ENCODE measurements at places on chromosomes 11 and 22.

GRCh38 chr11:129287920-129288319 lies 87.7 kb upstream of the BARX2 start:
- DNase-seq: no peak

GRCh38 chr11:86802601-86803051 lies 2.3 kb downstream of the PRSS23 start:
- DNase-seq: peak; percentile 36

GRCh38 chr22:34481090-34481489 lies 560.8 kb upstream of the LARGE1 start:
- DNase-seq: no peak

GRCh38 chr11:111538407-111539114 lies 2.0 kb upstream of the LAYN start:
- no peak for DNase-seq

- no peak for DNase-seq
These were observed 18.9 kb upstream of the YPEL1 start for GRCh38 chr22:21754523-21754922.

GRCh38 chr11:71543866-71544265 lies 4.4 kb upstream of the KRTAP5-9 start:
- no peak for DNase-seq

GRCh38 chr11:69035150-69035945 lies 13.4 kb upstream of the TPCN2 start:
- no peak for DNase-seq

- no peak for DNase-seq
These were observed 58.8 kb downstream of the PDGFD start for GRCh38 chr11:104105155-104105554.

GRCh38 chr11:61966734-61967115 lies 709 bp downstream of the FTH1 start:
- DNase-seq: peak; percentile 27

DNA sequence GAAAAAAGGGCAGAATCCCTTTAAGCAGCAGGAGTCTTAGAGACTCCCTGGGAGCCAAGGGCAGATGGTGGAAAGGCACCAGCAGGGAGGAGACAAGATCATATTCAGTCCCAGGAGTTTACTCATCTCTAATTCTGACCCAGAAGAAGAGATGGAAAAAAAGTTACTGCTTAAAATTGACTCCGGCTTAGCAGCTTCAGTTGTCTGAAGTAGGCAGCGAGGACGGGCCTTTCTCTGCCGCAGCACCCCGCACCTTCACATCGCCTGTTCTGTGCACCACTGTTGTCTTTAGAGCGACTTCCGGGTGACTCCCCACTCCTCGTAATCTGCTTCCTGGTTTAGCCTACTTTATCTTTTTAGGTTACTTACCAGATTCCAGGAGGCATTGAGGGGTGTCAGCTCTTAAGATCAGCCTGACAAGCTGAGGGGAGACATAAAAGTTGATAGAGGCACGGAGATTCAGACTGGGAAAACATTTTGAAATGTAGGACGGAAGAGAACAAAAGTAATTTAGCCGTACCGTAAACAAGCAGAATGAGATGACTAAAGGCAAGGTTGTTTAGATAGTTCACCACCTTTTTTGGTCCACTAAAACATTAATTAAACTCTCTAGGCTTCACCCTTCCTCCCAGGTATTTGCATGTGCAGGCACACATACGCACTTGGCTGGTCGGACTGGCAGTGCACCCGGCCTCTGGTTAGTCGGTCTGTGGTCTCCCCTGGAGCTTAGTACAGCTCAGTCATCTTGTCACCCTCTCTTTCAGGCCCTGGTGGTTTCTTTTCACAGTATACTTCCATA lies 74.3 kb downstream of the CECR2 start:
- no peak for DNase-seq

- no peak for DNase-seq
These were observed 407.9 kb downstream of the MIAT start for GRCh38 chr22:27065279-27065678.

DNA sequence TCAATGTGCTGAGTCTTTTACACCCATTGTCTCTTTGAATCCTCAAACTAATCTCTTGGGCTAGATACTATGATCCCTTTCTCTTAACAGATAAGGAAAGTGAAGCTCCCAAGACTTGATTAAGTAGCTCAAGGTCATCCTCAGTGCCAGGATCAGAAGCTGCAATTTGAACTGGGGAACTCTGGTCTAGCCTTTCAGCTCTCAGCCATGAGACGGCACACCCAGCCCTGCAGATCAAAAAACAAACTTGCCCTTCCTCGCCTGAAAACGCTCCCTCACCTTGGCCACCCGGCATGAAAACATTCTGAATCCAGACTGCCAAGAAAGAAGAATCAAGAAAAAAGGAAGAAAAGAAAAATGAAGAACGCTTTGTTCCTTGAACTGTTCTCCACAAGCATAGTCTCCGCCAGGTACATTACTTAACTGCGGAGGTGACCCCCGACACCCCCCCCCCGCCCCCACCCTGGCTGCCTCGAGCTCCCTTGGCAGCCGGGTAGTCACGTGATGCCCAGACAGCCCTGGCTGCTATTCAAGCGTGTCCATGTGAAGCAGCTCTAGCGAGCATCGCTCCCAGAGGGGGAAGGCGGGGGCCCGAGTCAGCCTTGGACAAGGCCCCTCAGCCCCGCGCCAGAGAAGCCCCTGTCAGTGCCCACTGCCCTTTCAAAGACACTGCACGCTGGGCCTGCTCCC lies 451.2 kb downstream of the MIAT start:
- DNase-seq: no peak

DNA sequence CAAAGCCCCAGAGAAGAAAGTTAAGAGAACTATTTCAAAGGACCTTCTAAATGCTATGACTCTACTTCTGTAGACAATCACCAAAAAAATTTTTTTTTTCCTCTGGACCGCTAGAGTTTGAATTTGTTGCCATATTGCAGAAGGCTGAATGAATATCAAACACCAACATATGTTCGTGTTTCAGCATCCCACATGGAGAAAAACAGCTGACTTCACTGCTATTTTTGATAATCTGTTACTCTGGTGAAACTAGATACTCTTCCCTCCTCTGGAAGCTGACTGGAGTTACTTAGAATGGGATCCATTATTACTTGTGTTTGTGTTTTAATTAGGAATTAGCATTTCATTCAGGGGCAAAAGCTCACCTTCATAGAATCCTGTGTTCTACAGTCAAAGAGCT lies 447.0 kb downstream of the AASDHPPT start:
- no peak for DNase-seq

DNA sequence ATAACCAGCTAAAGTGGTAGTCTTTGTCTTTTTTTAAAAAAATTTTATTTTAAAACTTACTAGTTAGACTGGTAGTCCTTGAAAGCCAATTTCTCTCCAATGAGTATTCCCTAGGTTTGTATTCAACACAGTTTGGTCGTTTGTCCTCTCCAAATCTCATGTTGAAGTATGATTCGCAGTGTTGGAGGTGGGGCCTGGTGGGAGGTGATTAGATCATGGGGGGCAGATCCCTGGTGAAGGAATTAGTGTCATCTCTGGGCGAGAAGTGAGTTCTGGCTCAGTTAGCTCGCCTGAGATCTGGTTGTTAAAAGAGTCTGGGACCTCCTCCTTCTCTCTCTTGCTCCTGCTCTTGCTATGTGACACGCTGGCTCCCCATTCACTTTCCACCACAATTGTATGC lies 18.0 kb downstream of the FLI1 start:
- DNase-seq: no peak

DNA sequence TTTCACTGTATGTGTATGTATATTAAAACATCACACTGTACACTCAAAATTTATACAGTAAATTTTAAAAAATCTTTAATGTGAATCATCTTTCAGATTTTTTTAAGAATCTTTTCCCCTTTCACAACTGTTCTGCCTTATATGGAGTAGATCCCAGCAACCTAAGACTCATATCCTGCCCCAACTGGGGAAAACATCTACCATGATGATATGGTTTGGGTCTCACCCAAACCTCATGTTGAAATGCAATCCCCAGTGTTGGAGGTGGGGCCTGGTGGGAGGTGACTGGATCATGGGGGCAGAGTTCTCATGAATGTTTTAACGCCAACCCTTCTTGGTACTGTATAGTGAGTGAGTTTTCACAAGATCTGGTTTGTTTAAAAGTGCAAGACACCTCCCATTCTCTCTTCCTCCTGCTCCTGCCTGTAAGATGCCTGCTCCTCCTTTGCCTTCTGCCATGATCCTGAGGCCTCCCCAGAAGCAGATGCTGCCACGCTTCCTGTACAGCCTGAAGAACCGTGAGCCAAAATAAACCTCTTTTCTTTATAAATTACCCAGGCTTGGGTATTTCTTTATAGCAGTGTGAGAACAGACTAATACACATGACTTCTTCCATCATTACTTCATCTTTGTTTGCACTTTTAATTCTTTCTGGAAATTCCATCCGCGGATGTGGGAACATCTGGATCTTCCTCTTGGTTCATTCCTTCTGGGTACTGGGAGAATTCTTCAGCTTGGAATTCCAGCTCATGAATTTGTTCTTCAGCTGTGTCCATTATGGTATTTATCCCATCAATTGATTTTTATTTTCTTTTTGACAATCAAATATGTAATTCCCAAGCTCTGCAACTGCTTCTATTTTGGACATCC lies 36.9 kb downstream of the LINC01488 start:
- DNase-seq: no peak

GRCh38 chr11:5239046-5239445 lies 4.8 kb upstream of the HBD start:
- no peak for DNase-seq

DNA sequence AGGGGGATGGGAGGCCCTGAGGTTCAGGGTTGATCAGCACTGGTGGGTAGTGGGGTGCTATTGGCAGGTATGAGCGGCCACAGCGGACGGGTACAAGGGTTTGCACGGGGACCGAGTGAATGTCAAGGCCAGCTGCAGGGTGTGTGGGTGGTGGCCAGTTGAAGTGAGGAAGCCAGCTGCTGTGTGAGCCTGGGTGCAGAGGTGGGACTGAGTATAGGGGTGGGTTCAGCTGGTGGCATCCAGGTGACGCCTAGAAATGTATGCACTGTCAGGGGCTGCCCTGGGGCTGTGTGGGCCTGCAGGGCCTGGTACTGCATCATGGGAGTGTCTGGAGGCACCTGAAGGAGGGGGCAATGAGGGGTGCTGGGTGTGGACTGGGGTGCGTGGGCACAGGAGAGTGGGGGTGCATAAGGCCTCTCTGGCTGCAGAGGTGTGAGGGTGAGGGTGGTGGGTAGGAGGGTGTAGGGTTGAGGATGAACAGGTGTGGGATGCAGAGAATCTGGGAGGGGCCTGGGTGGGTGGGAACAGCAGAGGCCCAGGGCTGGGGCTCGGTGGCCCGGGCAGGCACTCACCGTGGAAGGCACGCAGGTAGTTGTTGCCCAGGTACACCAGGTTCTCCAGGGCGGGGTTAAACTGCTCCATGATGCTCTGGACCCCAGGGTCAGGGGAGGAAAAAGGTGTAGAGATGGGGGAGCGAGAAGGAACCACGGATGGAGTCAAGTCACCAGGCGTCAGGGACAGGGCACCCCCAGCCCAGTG lies 1.7 kb downstream of the BAIAP2L2 start:
- no peak for DNase-seq

- DNase-seq: no peak
These were observed 169.8 kb downstream of the SPON1 start for GRCh38 chr11:14132312-14132711.

DNA sequence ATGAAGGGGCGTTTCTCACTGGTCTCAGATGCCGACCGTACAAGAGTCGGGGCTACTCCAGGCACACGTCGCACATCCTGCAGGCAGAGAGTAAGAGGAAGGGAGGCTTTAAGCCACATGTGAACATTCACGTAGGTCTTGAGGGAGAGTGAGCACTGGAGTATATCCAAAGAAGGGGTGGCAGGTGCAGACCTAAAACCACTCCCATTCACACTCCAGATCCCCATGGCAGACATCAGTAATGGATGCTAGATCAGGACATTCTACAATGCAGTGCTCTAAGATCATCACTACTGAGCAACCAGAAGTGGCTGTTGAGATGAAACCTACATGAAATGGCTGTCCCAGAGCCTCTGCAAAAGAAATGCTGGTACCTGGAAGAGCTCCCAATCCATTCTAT lies 39.0 kb downstream of the WT1 start:
- no peak for DNase-seq

DNA sequence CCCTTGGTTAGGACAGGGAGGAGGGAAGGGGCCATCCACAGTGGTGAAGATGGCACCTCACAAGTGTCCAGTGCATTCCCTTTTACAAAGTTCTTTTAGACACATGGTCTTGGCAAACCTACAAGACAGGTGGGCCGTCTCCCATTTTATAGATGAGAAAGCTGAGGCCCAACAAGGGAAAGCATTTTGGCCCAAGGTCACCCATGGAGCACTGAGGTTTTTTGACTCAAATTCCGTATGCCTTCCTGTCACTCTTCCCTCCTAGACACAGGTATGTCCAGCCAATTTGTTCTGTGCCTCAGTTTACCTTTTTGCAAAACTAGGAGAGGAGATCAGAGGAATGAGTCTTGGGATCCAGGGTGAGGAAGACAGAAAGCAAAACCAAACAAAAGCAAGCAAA lies 1.2 kb downstream of the C1QTNF4 start:
- DNase-seq: no peak

GRCh38 chr11:27464289-27464696 lies 8.3 kb downstream of the LGR4 start:
- DNase-seq: no peak

DNA sequence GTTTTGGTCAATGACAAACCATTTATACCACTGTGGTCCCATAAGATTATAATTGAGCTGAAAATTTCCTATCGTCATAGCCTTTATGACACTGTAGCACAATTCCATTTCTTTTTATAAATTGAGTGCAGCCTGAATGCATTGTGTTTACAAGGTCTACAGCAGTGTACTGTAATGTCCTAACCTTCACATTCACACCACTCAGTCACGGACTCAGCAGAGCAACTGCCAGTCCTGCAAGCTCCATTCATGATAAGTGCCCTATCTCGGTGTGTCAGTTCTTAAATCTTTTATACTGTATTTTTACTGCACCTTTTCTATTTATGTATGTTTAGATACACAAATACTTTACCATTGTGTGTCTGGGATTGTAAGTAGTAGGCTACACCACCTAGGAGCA lies 55.2 kb upstream of the SLC25A18 start:
- no peak for DNase-seq

GRCh38 chr11:10590218-10590915 lies 21.9 kb upstream of the LYVE1 start:
- DNase-seq: no peak

DNA sequence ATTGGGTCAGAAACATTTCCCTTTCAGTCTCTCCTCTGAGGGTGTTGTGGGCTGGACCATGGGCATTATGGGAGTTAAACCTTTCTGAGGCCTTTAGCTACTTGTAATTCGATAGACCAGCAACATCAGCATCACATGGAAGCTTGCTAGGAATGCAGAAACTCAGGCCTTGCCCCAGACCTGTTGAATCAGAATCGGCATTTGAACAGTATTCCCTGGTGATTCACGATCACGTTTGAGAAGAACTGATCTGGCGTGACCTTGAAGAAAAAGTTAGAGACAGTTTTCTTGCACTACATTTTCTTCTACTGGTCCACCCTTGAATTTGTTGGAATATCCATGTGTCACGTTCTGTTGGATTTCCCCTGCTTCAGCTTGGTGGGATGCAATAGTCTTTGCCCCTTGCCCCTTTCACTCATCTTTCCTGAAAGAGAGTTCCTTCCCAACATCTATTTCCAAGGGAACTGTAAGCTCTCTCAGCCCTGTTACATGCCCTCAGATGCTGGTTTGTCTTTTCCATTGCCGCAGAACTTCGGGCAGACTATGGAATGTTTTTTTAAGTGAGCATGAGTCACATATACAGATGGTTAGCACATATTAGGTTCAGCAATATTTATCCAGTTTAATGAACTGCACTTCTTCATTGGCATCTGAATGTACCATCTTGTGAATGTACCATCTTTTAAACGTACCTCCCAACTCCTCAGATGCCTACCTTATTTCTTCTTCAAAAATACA lies 23.9 kb downstream of the EHF start:
- DNase-seq: no peak

- DNase-seq: no peak
These were observed 143.3 kb upstream of the TBCEL start for GRCh38 chr11:120880498-120881175.

Data from CD4-positive, alpha-beta T cell treated with Interleukin-4 for 4 hours (primary cell).